ENCODE measurements at places on chromosomes 4 and X.

- no peak for DNase-seq
Observed at GRCh38 chr4:111952688-111953087, 192.6 kb upstream of the FAM241A start.

DNA sequence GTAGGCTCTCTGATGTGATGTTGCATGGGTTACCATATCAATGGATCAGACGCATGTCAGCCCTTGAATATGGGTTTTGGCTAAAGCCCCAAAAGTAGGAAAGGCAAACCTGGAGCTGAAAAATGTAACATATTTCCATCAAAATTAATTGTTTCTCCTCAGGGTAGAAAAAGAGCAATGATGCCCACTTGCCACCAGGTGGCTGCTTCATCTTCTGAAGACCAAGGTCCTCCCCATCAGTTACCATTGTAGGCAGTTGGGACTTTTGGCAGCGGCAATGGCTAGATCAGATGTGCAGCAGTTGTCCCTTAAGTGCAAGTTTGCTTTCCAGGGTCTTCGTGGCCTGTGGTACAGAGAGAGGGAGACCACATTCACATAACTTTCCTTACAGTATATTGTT is 118.2 kb downstream of the NAF1 start:
- no peak for DNase-seq

GRCh38 chrX:124028182-124028581 is 66.7 kb downstream of the STAG2 start:
- DNase-seq = no peak

DNA sequence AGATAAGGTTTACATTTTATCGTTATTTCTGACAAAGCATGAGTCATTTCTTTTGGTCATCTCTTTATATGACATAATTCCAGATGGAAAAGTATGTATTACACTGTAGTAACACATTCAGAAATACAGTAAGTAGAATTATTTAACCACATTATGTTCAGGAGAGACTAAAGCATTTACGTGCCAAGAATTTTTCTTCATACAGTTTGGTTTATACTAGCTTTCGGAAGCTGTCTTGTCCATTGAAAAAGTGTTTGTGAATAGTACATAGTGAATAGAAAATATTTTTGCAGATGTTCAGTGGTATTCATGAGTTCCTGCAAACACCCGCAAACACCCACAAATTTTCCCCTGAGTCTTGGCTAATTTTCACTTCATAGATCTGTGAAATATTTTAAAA is 1033.0 kb upstream of the INTU start:
- DNase-seq = no peak

- DNase-seq = no peak
Observed at GRCh38 chr4:76001700-76002099, 5.6 kb downstream of the CXCL9 start.

- DNase-seq = no peak
Observed at GRCh38 chr4:124173912-124174311, 538.6 kb downstream of the ANKRD50 start.
